Activated T-helper 1 cell treated with anti-CD3 and anti-CD28 coated beads, Interleukin-2, amount 50 U/mL, for 16 hours (primary cell): ENCODE measurements at places on chromosomes 7 and 10.
A peak's percentile ranks its signal among the peaks of the same experiment; 100 is the strongest.

GRCh38 chr7:56188376-56188775 lies 72.2 kb upstream of the NUPR2 start:
- DNase-seq, result no peak

DNA sequence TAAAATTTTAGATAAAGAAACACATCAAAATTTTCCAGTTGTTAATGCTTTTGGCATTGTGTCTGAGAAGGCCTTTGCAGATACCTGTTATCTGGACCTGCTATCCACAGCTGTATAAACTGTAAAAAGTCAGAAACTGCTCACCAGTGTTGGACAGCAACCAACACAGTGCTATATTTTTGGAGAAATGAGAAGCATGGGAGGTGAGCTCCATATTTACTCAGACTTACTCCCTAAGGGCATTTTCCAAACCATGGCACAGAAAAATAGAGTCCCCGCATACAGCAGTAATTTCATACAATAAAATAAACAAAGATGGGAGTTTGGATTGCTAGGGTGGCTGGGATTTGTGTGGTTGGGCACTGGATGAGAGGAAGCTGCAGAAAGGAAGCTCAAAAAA lies 136.3 kb upstream of the GLI3 start:
- no peak for DNase-seq

GRCh38 chr10:75304741-75305390 lies 69.1 kb upstream of the COMTD1 start:
- no peak for DNase-seq

DNA sequence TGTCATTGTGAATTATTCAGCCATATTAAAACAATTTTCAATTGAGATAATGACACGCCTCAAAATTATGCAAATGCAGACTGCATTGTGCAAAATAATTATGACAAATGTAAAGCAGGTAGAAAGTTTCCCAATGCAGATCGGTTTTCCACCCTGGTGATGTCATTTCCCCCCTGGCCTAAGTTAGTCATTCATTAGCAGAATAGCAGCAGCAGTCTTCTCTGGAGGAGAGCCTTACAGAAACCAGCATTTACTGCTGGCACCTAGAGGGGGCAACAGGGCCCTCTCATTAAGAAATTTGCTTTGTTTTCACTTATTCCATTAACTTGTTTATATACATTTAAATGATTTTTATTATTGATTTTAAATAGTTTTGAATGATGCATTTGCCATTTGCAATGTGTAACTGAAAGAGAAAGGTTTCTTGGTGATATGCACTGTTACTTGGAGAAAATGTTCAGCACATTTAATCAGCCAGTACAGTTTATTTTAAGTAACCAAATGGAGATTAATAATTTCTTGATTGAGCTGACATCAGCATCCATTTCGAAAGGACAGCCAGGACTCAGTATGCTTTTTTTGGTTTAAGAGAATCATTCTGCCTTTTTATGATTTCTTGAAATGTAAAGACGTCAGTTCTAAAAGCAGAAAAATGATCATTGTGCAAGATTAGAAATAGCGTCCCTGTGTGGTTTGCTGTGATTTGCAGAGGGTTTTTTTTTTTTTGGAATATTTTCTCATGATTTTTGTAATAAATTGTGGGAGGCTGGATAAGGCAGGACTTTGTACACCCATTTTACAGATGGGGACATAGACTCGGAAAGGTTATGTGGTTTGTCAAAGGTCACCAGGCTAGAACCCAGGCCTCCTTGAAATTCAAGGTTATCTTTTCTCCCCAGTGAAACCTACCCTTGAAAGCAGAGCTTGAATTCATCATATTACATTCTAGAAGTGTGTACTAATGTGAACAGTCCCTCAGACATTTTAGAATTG lies 3.5 kb downstream of the ARID5B start:
- DNase-seq, result peak; percentile 37

GRCh38 chr10:98195120-98195519 lies 60.7 kb downstream of the R3HCC1L start:
- DNase-seq, result no peak

GRCh38 chr7:130329681-130330080 lies 14.9 kb upstream of the CPA5 start:
- no peak for DNase-seq

GRCh38 chr10:121696854-121697253 lies 98.6 kb upstream of the FGFR2 start:
- no peak for DNase-seq

GRCh38 chr10:94405406-94405805 lies 3.1 kb downstream of the TBC1D12 start:
- DNase-seq, result no peak

DNA sequence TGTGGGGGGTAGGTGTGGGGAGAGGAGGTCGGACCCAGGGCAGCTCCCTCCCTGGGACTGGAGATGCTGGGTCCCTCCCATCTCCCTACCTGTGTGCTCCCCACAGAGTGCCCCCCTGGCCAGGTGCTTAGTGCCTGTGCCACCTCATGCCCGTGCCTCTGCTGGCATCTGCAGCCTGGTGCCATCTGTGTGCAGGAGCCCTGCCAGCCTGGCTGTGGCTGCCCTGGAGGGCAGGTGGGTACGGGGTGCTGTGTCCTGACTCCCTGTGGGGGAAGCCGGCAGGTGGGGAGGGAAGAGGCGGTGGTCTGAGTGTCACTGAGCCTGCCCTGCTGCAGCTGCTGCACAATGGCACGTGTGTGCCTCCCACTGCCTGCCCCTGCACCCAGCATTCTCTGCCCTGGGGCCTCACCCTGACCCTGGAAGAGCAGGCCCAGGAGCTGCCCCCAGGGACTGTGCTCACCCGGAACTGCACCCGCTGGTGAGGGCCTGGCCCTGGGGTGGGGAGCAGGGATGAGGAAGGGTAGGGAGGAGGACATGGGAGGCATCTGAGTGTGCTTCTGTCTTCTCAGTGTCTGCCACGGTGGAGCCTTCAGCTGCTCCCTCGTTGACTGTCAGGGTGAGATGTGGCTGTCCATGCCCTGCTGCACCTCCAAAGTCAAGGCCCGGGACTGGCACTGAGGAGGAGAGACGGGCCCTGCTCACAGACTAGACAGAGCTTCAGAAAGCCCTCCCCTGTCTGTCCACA lies 11.7 kb upstream of the ZNF862 start:
- DNase-seq, result no peak

DNA sequence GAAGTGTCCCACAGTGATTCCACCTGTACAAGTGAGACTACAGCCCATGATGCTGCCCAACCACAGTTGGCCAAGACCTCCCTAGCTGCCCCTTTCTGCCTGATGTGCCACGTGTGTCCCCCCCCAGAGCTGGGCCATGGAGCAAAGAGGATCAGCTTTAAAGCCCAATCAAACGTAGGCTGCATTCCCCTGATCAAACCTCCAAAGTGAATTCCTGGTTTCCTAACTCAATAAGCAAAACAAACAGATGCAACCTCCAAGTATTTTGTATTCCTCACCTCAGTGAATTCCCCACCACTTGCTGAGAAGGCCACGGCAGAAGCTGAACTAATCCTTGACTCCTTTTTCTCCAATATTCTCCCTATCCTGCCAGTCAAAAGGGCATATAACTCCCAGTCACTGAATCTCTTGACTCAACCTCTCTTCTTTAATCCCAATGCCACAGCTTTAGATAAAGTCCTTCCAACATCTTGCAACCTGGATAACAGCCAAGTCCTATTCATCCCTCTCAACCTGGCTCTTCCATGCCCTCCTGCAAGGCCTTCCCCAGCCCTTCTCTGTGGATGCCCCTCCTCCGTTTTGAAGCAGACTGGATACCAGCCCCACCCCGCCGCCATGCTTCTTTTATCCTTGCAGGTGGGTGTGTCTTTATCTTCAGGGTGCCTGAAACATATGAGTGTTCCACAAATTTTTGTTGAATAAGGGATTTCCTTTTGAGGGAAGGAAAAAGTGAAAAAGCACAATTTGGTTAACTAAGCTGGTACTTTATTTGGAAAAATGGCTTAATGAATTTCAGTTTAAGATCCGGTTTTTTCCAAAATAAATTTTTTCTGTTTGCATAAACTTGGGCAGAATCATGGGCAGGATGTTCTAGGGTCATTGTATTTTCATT lies 285.2 kb upstream of the MKLN1 start:
- DNase-seq, result no peak

- no peak for DNase-seq
These were observed 31.6 kb downstream of the DYDC1 start for GRCh38 chr10:80324891-80325364.

DNA sequence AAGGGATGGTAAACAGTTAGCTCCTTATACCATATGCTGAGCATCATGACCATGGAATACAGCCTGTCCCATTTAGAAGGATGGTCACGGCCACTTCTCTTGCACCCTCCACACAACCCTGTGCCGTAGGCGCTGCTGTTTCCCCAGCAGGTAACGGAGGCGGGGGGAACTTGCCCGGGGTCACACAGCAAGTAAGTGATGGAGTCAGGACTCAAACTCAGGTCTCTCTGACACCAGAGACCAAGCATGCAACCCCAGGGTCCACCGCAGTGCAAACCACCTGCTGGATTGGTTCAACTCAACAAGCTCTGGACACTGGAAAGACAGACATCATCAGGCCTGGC lies 71.6 kb downstream of the ZRANB1 start:
- DNase-seq, result no peak

GRCh38 chr7:120615703-120616102 lies 242.2 kb downstream of the TSPAN12 start:
- DNase-seq, result no peak

- DNase-seq, result no peak
These were observed 142.6 kb upstream of the PLPP4 start for GRCh38 chr10:120314442-120314841.

DNA sequence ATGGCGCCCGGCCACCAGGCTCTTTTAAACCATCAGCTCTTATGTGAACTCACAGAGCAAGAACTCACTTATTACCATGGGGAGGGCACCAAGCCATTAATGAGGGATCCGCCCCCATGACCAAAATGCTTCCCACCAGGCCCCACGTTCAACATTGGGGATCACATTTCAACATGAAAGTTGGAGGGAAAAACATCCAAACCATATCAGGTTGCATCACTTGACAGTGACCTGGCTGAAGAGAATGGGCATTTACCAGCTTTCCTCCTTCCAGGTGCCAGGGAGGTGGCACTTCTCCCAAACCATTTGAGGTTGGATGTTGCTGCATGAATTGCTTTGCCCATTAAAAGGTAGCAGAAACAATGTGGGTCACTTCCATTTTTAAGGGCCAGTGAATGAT lies 115.6 kb upstream of the TNS3 start:
- no peak for DNase-seq

GRCh38 chr10:133308421-133309099 lies at the start of the genes TUBGCP2 and ZNF511:
Gene TUBGCP2, minus strand, starts transcription at chr10:133308872. Its CDS starts 5,931 bp downstream, at chr10:133302941.
Gene ZNF511, plus strand, starts transcription at chr10:133308914. Its CDS starts 30 bp downstream, at chr10:133308944.
- peak; percentile 72 for DNase-seq

DNA sequence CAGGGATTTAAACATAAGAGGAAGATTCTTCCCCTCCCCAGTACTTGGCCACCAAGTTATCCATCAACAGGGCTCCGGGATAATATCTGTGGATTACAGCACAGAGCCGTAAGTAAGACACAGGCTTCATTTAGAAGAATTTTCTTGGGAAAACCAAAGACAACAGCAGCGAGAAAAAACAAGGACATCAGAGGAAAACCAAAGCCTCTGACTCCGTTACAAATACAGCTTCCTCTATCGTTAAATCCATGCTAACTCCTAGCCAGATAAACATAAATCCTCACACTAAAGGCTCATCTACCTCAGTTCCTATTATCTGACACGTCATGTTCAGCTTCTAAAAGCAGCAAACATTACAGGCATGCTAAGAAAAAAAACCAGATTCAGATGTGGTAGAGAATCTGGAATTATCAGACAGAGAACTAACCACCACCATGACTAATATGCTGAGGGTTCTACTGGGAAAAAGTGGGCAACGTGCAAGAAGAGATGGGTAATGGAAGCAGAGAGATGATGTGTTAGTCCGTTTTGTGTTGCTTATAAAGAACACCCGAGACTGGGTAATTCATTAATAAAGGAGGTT lies 48.4 kb downstream of the BRI3 start:
- no peak for DNase-seq

DNA sequence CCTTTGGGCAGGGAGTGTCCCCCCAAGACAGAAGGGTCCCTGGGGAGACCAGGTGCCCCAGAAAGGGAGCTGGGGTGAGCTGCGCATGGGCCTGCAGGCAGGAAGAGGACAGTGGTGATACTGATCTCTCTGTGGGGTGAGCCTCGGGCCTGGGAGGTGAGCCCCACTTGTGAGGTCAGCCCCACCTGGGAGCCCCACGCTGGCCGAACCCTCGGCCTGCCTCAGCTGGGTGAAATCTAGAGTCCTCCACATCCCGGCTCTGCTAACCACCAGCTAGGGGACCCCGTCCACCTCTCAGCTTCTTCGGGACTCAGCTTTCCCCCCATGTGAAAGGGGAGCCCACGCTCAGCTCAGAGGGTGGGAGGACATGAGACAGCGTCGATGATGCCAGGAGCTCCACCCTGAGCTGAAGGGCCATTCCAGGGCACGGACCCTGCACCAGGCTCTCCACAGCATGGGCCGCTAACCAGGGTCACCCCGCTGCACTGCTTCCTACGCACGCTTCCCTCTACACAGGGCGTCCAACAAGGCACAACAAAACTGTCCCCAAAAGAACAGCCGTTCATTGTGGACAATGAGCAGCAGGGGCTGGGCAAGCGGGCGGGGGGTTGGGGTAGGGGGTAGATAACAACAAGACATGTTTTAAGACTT lies 48.7 kb downstream of the CAMK2B start:
- DNase-seq, result no peak

- no peak for DNase-seq
These were observed 13.5 kb upstream of the PRPS1L1 start for GRCh38 chr7:18041191-18041590.

DNA sequence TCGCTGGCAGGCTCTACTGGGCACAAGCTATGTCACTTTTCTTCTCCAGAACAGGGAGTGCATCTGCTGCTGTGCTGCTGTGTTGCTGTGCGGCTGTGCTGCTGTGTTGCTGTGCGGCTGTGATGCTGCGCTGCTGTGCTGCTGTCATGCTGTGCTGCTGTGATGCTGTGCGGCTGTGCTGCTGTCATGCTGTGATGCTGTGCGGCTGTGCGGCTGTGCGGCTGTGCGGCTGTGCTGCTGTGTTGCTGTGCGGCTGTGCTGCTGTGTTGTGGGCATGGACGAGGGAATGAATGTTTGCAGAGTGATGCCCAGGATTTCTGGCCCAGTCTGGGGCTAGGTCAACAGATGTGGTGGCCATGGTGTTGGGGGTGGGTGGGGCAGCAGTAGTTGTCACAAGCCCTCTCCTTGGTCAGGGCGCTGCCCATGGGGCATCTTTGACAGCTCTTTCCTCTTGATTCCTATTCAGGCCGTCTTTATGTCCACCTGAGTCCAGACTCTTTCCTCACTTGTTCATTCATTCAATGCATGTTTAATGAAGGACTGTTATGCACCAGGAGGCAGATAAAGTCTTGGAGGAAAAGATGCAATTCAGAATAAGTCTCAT lies 55.6 kb downstream of the C10orf120 start:
- DNase-seq, result no peak

DNA sequence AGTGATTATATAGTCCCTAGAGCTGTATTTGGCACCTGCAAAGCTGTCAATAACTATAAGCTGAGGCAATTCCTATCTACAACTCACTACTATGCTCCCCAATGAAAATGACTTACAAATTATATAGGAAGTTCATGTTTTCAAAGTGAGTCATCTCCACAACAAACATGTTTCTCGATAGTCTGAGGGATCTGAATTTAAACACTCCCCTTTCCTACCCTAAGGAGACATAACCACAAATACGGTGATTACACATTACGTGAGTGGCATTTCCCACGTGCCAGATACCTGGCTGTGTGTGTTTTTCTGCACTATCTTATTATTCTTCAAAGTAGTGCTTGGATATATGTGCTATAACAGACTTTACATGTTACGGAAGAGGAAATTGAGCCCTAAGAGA lies 122.5 kb upstream of the C1QL3 start:
- DNase-seq, result no peak

GRCh38 chr7:6618621-6619020 lies 3.2 kb downstream of the ZNF853 start:
- DNase-seq, result no peak
